ENCODE measurements at places on chromosomes 4 and X. TPM values are rescaled to one million over a fixed set of nuclear protein-coding genes. Genes with fewer than 3 reads are reported as not detected.

The DRD5 gene
- total RNA-seq = not detected

The IL9R gene
- total RNA-seq = under 0.01 TPM

The IBSP gene
- not detected for total RNA-seq

The ZCCHC18 gene
- total RNA-seq = 3.3 TPM

The PHOX2B gene
- not detected for total RNA-seq

The WWC2 gene
- 20.3 TPM for total RNA-seq

The USP26 gene
- not detected for total RNA-seq

The HSPA4L gene
- 1.8 TPM for total RNA-seq

The CCDC110 gene
- total RNA-seq = 0.25 TPM

The STOX2 gene
- total RNA-seq = 10.0 TPM

The SMIM10 gene
- total RNA-seq = 1.9 TPM
